ENCODE measurements at places on chromosomes 1 and 21.

GRCh38 chr1:19425646-19426239 lies 59.6 kb downstream of the CAPZB start:
- DNase-seq = no peak

DNA sequence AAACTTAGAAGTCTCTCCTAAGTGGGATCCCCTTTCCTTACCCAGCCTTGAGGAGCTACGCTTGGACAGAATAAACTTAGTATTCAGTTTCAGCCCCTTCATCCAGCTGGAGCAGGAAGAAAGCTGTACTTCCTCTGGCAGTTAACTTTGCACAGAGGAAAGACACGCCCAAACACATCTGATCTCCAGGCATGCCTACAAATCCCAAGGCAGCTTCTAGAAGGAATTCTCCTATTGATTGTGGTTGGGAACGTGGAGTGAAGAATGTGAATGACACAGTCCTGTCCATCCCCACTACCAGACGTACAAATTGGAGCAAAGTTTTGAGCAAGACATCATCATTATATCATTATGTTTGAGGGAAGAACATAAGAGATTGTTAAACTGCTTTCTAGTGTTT lies 6.6 kb upstream of the AK4 start:
- no peak for DNase-seq

- no peak for DNase-seq
Measured at GRCh38 chr1:59071289-59071688, 225.6 kb upstream of the FGGY start.

DNA sequence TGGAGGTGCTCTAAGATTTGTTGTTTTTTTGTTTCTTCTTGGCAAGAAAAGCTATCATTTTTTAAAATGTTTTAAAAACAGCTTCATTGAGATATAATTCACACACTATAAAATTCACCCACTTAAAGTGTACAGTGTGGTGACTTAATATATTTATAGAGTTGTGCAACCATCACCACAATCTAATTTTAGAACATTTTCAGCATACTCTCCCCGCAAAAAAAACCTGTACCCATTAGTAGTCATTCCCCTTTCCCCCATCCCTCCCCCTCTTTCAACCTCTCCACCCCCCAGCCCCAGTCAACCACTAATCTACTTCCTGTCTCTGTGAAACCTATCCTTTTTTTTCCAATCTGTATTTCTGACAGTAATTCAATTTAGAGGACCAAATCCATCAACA lies 30.6 kb downstream of the ZC3H11B start:
- DNase-seq = no peak
